ENCODE measurements at places on chromosomes 4 and X.

DNA sequence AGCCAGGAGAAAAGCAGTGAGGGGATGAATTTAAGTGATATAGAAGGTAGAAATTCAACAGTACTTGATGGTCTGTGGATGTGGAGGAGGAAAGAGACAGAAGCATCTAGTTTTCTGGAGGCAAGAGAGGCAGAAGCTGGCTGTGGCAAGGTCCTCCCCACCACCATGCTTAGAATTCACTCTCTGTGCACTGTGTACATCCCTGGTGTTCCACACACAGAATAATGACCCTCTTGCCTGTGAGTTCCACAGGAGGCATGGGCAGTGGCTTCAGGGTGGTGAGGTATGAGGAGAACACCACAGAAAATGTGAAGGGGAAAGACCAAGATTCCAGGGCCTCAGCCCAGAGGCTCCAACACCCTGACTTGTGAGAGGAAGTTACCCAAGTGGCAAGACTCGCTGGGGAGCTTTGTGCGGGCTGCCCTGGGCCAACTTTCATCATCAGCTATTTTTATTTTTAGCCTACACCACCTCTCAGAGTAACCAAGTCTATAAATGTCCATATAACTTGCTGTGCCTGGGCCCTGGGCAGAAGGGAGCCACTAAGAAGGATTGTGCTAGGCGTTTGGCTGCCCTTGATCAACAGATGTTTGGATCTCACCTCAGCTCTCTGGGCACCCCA is 7.8 kb upstream of the INTS6L start:
- DNase-seq, result no peak

GRCh38 chrX:66255359-66255967 is 91.4 kb downstream of the HEPH start:
- no peak for DNase-seq

- DNase-seq, result no peak
Measured at GRCh38 chrX:72392042-72392441, 86.3 kb upstream of the CITED1 start.

- DNase-seq, result no peak
Measured at GRCh38 chr4:190121759-190122158, 51.8 kb upstream of the DUX4 start.

DNA sequence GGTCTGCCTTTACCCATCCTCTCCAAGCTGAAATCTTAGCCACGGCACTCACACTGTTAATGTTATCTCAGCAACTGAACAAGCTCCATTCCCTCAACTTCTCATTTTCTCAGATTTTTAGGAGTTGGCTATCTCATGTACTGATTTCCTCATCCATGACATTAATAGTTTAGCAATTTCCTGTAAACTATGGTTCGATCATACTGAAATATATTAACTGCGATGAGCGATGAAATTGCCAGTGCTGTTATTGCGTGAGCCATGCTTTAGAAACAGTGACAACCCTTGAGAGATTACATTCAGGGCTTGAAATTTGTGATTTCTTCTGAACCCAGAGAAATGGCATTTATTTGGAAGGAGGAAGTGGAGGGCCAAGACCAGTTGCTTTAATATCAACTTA is 223.7 kb downstream of the GPAT3 start:
- no peak for DNase-seq

DNA sequence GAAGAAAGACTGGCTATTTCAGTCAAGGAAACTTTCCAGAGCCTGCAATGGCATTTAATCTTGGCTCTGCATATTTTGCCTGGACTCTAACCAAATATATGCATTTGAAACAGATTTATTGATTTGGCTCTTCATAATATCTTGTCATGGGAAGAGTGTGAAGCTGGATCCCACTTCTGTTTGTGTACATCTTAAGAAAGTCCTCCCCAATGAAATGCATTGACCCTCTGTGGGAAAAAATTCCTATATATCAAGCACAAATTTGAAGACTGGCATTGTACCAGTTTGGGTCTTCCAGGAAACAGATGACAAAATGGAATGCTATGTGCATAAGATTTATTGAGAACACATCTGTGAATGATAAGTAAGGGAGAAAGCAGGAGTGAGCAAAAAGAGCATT is 897.3 kb upstream of the TENM3 start:
- DNase-seq, result no peak

GRCh38 chrX:118058924-118059323 is 57.7 kb downstream of the KLHL13 start:
- no peak for DNase-seq

DNA sequence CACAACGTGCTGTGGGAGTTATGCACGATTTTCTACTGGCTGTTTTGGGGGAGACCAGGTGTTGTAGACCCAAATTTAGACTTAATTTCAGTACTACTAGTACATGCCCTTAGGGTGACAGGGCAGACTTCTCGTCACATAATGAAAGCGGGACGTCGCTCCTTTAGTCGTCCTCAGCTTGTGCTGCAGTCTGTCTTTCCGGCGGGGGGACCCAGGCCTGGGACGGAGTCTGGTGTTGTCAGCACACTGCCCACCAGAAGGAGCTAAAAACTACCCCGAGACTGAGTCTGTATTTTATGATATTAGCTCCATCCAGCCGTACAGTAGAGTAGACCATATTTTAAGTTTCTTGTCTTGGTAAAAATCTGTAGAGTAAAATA is 35.5 kb downstream of the NOP14 start:
- no peak for DNase-seq

- no peak for DNase-seq
Measured at GRCh38 chr4:172096786-172097185, 283.6 kb downstream of the GALNTL6 start.

DNA sequence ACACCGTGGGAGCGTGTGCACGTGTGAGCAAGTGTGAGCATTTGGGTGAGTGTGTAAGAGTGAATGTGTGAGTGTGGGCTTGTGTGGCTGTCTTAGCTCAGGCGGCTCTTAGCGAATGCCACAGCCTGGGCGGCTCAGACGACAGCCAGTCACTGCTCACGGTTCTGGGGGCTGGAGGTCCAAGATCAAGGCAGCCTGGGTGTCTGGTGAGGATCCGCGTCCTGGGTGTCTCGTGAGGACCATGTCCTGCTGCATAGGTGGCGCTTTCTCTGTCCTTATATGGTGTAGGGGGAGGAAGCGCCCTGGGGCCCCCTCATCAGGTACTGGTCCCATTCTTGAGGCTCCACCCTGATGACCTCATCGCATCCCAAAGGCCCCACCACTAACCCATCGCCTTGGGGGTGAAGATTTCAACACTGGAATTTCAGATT is 4.5 kb downstream of the DOK7 start:
- no peak for DNase-seq

DNA sequence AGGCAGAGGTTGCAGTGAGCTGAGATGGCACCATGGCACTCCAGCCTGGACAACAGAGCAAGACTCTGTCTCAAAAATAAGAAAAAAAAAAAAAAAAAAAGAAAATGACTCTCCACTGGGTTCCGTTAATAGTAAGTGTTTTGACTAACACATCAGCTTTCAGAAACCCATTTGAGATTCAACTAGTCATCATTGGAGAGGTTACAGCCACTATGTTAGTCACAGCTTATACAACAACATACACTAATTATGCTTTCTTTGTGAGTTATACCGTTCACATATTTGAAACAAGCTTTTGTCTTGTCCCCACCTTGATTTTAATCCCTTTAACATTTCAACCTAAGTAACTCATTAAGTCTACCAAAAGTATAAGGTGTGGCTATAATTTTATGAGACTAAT is 48.2 kb downstream of the HADH start:
- DNase-seq, result no peak

DNA sequence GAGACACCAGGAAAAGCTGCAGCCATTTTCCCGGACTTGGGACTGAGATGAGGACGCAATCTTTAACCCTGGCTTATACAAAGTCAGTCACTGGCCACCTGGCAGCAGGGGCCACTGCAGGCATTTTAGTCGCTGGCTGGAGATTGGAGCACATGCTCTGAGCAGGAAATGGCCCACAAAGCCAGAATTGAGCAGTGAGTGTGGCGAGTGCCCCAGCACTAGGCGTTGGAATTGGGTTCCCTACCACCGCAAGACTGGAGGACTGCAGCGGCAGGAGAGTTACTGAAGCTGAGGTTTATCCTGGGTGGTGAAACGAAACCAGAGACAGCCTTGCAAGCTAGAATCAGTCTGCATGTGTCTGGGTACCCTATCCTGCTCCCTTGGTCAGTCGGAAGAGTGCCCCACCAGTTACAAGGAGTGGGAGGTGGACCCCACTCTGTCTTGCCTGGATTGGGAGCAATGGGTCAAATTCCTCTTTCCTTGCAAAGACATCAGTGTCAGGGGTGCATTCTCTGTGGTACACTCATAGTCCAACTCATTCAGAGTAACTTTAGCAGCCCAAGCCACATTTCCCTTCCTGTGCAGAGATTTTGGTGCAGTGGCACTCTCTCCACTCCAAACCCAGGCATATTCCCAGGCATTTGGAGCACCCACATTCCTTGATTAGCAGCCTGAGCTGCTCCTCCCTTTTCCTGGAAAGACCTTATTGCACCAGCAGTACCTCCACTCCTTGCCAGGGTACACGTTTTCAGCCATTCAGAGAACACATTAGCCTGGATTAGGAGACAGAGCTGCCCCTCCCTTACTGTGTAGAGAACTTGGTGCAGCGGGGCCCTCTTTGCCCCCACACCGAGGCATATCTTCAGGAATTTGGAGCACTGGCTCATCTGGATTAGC is 36.7 kb upstream of the PLK4 start:
- DNase-seq, result no peak

DNA sequence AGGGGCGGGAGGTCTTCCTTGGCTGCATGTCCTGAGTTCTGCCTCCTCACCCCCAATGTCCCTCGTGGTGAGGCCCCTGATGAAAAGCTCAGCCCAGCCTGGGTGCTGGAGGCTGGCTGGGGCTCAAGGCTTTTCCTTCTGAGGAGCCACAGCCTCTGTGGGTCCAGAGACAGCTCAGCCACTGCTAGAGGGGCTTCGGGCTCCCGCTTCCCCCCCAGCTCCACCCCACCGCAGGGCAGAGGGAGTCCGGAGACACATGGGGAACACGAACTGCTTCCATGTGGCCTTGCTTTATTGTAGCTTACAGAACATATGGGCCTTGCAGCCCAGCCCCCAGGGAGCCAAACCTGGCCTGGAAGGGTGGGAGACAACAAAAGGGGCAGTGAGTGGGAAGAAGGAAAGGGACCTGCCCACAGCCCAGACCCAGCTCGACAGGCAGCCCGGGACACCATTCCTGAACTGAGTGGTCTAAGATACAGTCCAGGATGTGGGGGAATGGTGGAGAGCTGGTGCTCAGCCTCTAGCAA is 89.9 kb upstream of the NKX1-1 start:
- no peak for DNase-seq

DNA sequence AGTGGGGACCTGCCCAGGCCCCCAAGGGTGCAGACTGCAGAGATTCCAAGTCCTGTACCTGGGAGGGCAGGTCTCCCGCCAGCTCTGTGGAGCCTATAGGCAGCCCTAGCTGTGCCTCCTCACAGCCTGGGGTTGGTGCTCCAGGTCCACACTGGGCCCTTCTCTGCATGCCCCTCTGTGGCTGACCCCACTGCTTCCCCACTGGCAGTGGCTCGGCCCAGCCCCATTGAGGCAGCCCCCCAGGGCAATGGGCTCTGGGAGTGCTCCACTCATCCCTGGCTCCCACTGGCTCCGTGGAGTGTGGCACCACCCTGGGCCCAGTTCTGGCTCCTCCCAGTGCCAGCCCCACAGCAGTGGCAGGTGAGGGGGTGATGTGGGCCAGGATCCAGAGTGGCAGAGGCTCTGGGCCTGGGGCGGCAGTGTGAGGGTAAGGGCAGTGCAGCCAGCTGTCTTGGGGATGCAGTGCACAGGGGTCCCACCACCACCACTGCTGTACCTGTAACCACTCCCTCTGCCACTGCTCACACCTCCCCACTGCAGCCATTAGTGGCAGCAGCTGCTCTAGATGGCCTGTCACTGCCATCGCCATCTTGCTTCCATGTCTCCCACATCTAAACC is 312.2 kb downstream of the GPM6A start:
- no peak for DNase-seq

DNA sequence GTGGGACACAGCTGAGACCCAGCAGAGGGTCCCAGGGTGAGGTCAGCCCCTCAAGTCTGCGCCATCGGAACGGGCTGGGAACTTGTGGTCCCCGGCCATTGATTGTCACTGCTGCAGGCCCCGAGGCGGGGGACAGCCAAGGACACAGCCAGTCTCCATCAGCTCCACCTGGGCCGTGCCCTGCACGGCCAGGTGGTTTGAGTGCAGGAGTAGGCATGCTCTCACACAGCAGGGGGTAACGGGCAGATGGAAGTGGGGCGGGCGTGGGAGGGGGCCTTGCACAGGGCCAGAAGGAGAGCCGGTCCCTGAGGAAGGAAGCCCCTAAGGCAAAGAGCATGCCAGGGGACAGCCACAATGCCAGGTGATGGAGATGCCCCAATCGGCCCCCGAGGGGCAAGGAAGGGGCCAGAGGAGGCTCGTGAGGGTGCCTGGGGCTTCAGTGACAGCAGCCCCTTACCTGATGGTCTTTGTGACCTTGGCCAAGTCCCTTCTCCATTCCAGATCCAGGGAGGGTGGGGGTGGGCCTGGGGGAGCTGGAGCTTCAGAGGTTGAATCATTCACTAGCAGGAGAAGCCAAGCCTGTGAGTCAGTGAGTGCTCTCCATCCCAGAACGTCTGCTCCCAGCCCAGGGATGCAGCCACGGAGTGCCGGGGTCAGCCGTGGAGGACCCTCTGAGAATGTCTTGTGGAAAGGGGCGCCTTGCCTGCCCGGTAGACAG is 2.3 kb downstream of the ATP2B3 start:
- DNase-seq, result no peak

DNA sequence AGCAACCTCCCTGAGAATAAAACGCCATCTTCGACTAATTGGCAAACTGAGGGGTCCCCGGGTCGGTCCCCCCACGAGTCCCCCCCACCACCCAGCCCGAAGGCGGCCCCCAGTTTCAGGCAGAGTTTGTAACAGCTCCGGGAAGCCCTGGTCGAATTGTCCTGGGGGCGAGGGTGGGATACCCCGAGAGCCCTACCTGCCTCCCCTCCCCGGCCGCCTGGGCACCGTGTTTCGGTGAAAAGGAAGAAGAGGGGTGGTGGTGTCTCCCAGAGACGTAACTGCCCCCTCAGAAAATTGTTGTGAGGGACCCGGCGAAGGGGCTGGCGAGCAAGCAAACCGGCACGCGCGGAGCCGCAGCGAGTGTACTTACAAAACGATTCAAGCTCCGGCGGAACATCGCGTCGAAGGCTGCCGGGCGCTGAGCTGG is 1.2 kb downstream of the ATP11C start:
- no peak for DNase-seq

DNA sequence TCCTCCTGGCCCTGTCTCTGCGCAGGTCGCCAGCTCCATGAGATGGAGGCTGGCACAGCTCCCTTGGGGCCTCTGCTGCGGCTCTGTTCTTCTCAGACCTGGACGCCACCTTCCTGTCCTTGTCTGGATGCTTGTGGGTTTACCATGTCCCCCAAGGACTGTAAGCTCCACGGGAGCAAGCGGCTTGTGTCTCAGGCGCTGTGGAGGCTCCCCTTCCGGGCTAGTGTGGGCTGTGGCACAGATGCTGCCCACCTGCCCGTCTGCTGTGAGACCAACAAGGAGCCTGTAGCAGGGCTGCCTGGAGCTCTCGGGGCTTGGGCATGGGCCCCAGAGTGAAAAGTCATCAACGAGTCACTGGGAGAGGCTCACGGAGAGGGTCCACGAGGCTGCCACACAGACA is 25.2 kb downstream of the NAT8L start:
- no peak for DNase-seq
